ENCODE measurements at places on chromosomes 1 and 21.

DNA sequence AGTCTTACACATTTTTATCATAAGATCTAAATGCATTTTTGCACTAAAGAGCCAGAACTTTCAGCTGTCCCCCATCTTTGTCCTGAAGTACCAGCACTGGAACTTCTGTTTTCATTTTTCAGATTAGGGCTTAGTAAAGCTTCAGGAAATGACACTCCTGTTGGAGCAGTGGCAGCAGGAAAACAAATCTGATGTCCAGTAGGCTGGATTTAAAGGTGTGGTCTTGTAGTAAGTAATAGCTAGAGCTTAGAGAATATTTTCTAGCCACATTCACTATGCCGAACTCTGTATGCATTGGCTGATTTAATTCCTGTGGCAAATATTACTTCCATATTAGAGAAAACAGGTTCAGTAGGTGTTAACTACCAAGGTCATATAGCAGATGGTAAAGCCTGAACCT lies 103.6 kb downstream of the PTBP2 start:
- DNase-seq = no peak

GRCh38 chr1:22815421-22816066 lies 104.9 kb downstream of the EPHB2 start:
- no peak for DNase-seq

- peak; percentile 45 for DNase-seq
Measured at GRCh38 chr1:165828103-165828668, 772 bp downstream of the UCK2 start.

GRCh38 chr1:33273961-33274371 lies 17.7 kb downstream of the ZNF362 start:
- DNase-seq = no peak

GRCh38 chr21:34004974-34005373 lies 68.4 kb upstream of the MRPS6 start:
- DNase-seq = no peak

- DNase-seq = peak; percentile 75
Measured at GRCh38 chr1:147545133-147545532, 3.8 kb downstream of the BCL9 start.

- no peak for DNase-seq
Measured at GRCh38 chr1:50023292-50024159, at the start of gene AGBL4. Gene AGBL4, minus strand, starts transcription at chr1:50023954.

Measured in naive thymus-derived CD8-positive, alpha-beta T cell (primary cell).